Colonic mucosa (tissue), 4 donors: ENCODE measurements at places on chromosomes 7 and 10. TPM values are rescaled to one million over a fixed set of nuclear protein-coding genes. Genes with fewer than 3 reads are reported as not detected.

GRCh38 chr10:94630017-94630688, 53.4 kb upstream of the CYP2C18 start:
- DNase-seq: no peak

DNA sequence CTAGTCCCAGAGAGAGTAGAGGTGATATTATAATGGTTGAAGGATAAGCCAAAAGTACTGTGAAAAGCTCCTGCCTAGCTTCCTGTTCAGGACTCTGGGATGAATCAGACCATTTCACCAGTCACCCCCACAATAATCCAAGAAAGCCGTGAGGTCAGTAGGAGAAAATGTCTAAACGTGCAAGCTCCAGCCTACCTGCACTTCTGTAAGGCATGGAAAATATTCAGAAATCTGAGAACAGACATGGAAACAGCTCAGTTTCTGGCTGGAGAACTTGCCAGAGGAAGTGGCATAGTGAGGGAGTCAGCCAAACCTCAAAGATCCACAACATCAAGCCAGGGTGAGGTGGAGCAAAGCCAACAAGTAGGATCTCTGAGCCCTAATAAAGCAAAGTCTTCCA, 58.2 kb downstream of the ELAPOR2 start:
- no peak for DNase-seq

DNA sequence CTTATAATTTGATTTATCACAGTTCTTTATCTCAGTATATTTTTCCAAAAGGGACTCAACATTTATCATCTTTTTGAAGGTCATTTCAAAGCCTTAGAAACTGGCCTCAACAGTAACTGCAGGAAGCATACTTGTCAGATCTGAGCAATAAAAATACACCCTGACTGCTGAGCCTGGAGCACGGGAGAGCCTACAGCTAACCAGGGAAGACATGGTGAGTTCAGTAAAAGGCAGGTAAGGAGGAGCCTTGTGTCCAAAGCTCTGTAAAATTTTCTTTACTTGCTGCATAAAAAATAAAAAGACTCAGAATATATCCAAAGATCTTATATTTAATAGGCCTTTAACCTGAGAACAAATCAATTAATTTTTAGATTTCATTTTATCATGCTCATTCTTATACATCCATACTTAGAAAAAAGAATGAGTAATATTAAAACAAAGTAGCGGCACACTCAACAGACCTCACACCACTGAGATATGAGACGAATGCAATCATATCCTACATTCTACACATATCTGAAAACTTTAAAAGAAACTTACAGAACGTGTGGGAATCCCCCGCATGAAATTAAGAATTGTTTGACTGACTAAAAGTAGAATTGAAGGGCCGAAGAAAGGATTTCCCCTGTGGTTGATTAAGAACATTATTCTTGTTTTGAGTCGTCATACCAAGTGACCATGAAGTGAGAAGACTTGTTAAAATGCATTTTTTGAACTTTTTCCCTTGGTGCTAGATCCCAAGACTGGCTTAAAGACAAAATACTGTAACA, 296.4 kb upstream of the MKLN1 start:
- DNase-seq: no peak

- DNase-seq: no peak
These were observed 64.7 kb upstream of the ECHDC3 start for GRCh38 chr10:11677480-11677879.

DNA sequence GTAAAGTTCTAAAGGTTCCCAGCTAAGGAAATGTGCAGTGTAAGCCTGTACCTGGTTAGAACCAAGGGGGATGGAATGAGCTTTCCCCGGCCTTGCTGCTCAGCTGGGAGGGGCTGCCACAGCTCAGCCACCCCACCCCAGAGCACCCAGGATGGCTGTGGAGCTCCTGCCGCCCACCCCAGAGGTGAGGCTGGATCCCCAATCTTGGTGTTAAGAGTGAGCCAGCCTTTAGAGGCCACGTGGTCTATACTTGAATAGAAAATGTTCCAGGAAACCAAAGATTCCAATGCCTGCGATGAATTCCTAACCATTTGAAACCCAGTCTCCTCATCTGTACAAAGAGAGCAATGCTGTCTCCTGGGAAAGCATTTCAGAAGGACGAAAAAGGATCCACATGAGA, 16.5 kb downstream of the DIP2C start:
- peak; percentile 1 for DNase-seq

DNA sequence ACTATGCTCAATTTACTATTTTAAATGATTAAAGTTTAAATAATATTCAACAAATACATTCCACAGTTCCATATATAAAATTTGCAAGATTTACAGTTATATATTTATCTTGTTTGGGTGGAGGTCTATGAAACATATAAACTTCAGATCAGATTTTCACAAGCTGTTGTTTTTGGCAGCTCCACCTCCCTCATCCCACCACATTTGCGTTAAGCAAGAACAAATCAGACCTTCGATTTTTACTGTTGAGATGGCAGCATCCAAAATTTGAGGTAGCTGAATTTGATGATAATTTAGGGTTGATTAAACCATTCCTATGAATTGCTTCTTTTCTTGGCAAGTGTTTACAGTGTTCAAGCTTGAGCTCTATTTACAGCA, 986.4 kb downstream of the REEP3 start:
- no peak for DNase-seq

DNA sequence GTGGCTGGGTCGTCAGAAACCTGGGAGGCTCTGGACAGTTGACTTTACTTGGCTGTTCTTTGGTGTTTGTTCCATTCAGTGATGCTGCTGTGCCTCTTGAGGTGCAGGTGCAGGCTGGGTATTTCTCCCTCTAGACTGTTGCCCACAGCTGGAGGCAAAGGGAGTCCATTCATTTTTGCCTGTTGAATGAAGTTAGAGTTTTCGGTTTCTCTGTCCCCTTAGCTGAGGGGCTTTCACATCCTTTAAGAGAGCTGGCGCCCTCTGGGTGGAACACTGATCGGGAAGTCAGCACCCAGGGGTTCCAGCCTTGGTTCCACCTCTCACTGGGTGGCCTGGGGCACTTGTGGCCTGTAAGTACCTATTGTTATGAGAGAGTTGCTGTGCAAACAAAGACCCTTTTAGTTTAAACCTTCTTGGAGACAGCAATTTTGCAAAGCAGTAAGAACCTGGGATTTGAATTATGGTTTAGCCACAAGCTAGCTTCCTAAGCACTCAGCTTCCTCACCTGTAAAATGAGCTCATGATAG, 67.2 kb downstream of the GRK5 start:
- no peak for DNase-seq

Gene PON1
- not detected for total RNA-seq
